ENCODE measurements at places on chromosomes 11 and 22. TPM values are rescaled to one million over a fixed set of nuclear protein-coding genes. Genes with fewer than 3 reads are reported as not detected.

Gene CD3D
- total RNA-seq: 285 TPM

Gene MS4A12
- not detected for total RNA-seq

Gene LARGE1
- 1.1 TPM for total RNA-seq

Gene GPHA2
- total RNA-seq: not detected

Gene LRRN4CL
- 0.10 TPM for total RNA-seq

Gene CRYBB1
- not detected for total RNA-seq

Gene POU2AF1
- 0.48 TPM for total RNA-seq

Gene AIFM3
- total RNA-seq: 0.10 TPM

Gene FAM118A
- 66.9 TPM for total RNA-seq

Gene MRGPRX4
- not detected for total RNA-seq

Gene E2F8
- 21.2 TPM for total RNA-seq

Gene FADS1
- 12.8 TPM for total RNA-seq

Gene KCNK7
- not detected for total RNA-seq

Gene RTN4R
- 2.1 TPM for total RNA-seq

Gene SLC22A8
- total RNA-seq: not detected

Gene OR4C3
- not detected for total RNA-seq

Gene PGA3
- not detected for total RNA-seq

Gene SCUBE1
- total RNA-seq: not detected

Gene YPEL4
- total RNA-seq: 0.54 TPM

Gene PRG3
- total RNA-seq: not detected

Gene CD3E
- 377 TPM for total RNA-seq

Gene OR10A2
- not detected for total RNA-seq

Gene HMOX1
- total RNA-seq: 0.15 TPM

Gene OR8D4
- not detected for total RNA-seq

Gene KRTAP5-7
- not detected for total RNA-seq

Gene IL17REL
- total RNA-seq: 0.12 TPM

Gene MYBPC3
- total RNA-seq: not detected

Gene KRTAP5-3
- not detected for total RNA-seq

Gene OR52E8
- not detected for total RNA-seq

Gene EFCAB6
- total RNA-seq: 0.15 TPM

Gene ANGPTL5
- not detected for total RNA-seq

Gene TRIM48
- not detected for total RNA-seq

Gene BCO2
- 0.30 TPM for total RNA-seq

Gene NAT10
- total RNA-seq: 91.0 TPM

Gene IFT27
- 16.2 TPM for total RNA-seq

All from activated naive CD4-positive, alpha-beta T cell treated with anti-CD3 and anti-CD28 coated beads for 36 hours (primary cell).